COR-L47 (cell line): ENCODE measurements at places on chromosomes 5 and 9.

- no peak for DNase-seq
Measured at GRCh38 chr9:12680341-12680740, 12.8 kb upstream of the TYRP1 start.

- DNase-seq, result no peak
Measured at GRCh38 chr5:15683332-15683731, 183.4 kb downstream of the FBXL7 start.

GRCh38 chr9:33245341-33245740 is 5.4 kb downstream of the SPINK4 start:
- DNase-seq, result no peak

- DNase-seq, result no peak
Measured at GRCh38 chr5:100890461-100891008, 12.5 kb downstream of the ST8SIA4 start.

DNA sequence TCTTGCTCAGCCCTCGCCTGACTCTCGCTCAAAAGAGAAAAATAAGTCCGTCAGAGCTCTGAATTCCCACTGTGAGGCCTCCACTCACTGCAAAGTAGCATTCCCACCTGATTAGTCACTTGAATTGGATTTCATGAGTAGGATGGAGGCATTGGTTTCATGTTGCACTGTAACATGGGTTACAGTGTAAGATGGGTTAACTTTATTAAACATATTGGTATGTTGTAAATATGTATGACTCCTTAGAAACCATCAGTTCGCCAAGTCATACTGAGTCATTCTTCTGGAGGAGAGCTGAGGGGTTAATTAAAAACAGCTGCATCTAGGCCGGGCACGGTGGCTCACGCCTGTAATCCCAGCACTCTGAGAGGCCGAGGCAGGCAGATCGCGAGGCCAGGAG is 93.8 kb upstream of the BNC2 start:
- no peak for DNase-seq

- no peak for DNase-seq
Measured at GRCh38 chr9:81363916-81364480, 325.3 kb downstream of the TLE1 start.

GRCh38 chr9:126623667-126624478 is 10.1 kb downstream of the LMX1B start:
- no peak for DNase-seq

- no peak for DNase-seq
Measured at GRCh38 chr5:87499478-87500410, 87.0 kb upstream of the CCNH start.

- no peak for DNase-seq
Measured at GRCh38 chr9:96854651-96855273, 448 bp upstream of the ZNF782 start.

DNA sequence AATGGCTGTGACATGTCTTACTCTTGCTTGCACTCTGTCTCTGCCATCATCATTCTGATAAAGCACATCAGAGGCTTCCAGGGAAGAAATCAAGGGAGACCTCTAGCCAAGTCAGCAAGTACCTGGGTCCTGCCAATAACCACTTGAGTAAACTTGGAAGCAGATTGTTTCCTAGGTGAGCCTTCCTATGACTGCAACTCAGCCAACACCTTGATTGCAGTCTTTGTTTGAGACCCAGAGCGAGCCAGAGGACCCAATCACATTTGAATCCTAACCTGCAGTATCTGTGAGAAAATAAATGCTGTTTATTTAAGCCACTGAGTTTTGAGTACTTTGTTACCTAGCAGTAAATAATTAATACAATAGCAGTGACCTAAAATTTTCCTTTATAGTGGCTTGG is 356.8 kb upstream of the CHD1 start:
- DNase-seq, result peak; percentile 71

GRCh38 chr9:110175275-110175968 is 32.5 kb downstream of the C9orf152 start:
- DNase-seq, result no peak

GRCh38 chr9:33415501-33416038 is 13.2 kb upstream of the AQP7 start:
- DNase-seq, result peak; percentile 64

DNA sequence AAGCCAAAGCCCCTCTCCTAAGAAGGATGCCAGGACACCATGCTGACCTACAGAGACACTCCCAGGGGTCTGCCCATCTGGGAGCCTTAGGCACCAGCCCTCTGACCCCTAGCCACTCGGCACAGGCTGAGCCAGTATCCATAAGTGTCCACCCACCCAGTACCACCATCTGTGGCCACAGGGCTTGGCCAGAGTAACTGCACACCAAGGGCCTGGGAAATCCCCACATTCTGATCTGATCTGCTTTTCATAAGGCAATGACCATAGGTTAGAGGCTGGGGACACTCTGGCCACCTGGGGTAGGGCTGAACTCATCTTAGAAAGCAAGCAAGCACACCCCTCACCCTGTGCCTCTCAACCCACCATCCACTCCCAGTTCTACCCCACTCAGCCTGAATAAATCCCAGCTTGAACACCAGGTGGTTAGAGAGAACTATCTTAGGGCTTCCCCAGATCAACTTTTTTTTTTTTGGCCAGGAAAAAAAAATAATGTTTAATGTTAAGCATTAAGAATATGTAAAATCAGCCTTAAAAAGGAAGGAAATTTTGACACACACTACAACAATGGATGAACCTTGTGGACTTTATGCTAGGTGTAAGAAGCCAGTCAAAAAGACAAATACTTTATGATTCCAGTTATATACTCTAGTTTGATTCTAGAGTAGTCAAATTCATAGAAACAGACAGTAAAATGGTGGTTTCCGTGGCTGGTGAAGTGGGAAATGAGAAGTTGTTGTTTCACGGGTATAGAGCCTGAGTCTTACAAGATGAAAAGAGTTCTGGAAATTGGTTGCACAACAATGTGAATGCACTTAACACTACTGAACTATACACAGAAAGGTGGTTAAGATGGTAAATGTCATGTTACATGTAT is 6.2 kb downstream of the GNPDA1 start:
- DNase-seq, result no peak

DNA sequence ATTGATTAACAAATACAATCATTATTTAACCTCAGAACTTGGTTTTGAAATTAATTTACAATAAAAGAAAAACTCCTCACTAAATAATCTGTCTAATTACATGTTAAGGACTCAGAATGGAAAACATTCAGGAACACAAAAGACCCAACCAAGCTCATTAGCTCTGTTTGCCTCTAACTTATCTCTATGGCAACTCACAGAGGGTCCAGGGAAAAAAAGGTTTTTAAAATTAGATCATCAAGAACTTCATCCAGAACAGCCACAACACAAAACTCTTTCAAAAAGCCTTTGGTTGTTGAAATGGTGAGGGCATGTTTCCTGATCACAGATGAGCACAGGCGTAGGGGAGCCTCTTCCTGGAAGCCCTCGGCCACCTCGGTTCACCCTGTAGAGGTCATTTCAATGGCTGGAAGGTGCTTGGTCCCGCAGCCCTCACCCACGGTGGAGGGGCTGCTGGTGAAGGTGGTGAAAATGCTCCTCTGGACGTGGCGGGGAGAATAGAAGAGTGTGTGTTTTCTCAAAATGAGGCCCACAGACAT is 17.2 kb upstream of the TCF7 start:
- peak; percentile 22 for DNase-seq

DNA sequence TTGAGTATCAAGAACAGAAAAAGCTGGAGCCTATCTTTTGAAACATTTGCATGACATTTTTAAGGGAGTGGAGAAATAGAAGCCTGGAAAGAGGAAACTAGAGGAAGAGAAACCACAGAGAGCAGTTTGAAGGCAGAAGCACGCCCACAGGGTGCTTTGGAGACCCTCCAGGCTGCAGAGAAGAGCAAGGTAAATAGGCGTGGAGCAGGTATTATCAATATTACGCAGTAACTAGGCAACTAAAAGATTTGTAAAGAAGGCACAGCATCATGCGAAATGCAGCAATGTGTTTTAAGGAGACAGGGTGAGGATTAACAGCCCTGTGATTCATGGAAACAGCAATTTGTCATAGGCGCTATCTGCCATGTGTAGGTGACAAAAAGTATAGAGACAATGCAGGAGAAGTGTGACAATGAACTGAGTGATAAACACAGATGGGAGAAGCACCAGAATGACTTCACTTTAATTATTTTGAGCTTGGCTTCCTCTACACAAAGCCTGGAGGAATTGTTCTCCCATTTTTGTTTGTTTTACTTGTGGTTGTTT is 281.2 kb downstream of the BRINP1 start:
- DNase-seq, result peak; percentile 66

GRCh38 chr9:129209580-129209979 is 31.5 kb upstream of the IER5L start:
- DNase-seq, result no peak

GRCh38 chr5:140116716-140117115 is 2.8 kb downstream of the PURA start:
- DNase-seq, result peak; percentile 5

DNA sequence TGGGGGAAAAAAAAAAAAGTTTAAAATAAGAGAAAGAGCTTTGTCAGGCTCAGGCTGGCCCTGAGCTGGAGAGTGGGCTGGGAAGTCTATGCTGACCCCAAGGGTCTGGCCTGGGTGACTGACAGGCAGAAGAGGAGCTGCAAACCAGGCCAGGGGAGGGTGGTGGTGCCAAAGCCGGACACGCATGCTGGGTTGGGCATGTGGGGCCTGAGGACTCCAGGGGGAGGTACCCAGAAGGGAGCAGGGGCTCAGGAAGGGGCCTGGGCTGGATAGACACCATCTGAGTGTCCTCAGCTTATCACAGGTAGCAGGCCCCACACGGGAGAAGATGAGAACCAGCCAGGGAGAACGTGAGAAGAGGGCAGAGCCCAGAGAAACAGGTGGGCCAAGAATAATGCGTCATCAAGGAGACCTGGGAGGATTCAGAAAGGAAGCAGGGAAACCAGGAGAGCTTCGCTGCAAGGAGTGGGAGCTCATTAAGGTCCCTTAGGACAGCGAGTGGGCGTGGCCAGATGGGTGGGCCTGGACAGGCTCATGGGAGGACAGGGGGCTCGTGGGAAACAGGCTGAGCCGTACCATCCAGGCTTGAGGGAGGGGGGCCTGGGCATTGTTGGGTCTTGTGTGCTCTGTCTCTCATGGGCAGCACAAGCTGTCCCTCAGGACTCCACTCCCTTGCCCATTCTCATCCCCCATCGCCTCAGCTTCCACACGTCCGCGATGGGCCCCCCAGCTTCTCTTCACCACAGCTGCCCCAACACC is 16.0 kb downstream of the TMOD1 start:
- DNase-seq, result no peak

DNA sequence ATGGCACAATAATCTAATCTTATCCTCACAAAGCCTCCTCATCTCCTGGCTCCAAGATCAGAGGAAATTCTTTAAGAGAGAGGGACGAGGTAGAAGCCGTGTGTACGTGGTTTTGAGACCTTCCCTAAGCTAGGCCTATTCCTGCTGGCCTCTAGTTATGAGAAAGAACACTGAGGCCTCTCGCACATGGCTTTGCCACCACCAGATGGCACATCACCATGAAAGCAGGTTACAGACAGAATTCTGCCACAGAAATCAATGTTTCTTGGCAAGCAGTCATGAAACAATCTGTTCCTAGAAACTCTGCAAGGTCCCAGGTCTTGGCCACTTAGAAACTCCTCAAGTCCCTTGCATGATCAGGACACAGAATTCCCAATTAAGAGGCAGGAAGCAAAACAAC is 268.2 kb upstream of the TAS2R1 start:
- peak; percentile 5 for DNase-seq

DNA sequence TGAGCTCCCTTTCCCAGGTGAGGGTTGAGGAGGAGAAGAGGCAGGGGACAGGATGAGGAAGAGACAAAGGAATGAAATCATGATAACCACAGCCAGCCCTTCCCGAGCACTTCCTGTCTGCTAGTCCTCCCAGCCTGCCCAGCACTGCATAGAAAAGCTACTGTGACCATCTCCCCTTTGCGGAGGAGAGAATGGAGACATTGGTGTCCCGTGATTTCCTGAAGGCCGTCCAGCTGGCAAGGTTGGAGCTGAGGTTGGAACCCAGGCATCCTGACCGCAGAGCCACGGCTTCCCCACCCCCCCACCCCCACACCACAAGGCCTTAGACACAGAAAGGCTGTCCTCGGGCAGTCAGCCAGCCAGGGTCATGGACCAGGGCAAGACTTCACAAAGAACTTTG is 131.1 kb upstream of the ICE1 start:
- DNase-seq, result no peak

DNA sequence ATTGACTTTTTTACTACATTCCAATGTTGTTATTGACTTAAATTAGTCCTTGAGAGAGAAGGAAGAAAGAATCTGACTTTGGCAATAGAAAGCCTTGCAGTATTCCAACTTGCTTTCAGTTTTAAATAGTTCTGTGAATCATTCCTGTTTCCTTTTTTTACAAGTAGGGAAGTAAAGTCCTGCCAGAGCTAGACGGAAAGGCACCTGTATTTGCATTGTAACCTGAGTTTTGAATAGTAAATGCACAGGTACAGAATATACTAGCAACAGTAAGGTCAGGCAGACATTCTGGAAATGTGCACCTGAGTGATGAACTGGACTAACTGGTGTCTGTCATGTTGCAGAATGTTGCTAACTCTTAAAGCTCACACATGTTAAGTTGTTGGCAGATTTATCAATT is 100.9 kb downstream of the PRKACG start:
- no peak for DNase-seq

- DNase-seq, result no peak
Measured at GRCh38 chr5:141958546-141959172, 657 bp upstream of the PCDH12 start.

DNA sequence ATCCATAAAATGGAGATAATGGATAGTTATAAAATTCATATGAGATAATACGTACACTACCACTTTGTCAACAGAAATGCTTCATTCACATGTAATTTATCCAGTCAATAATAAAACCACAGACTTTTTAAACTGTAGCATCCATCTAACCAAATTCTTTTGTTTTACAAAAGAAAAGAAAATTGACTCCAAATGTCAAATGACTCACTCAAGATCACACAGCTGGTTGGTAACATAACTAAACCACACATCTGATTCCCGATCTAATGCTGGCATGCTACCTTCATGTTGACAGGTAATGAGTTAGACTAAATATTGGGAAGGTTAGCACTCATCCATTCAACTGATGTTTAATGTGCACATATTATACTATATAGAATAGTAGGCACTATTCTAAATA is 4.9 kb downstream of the FRMD3 start:
- no peak for DNase-seq

- no peak for DNase-seq
Measured at GRCh38 chr5:78927657-78928282, 57.3 kb downstream of the ARSB start.

DNA sequence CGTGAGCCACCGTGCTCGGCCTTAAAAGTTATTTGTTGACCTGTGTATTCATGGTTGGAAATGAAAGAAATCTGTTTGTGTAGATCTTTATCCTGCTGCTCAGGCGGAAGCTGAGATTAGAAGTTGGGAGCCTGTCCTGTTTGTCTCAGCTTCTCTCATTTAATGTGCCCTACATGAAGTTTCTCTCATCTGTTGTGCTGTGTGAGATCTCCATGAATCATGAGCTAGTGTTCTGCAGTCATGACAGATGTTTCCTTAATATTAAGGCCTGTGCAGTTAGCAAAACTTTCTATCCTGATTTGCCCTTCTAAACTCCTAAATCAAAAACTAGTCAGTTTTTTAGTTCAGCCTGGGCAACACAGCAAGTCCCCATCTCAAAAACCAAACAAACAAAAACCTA is 59.5 kb downstream of the FAM78A start:
- DNase-seq, result no peak

- no peak for DNase-seq
Measured at GRCh38 chr5:133403741-133404364, 208.5 kb downstream of the FSTL4 start.

GRCh38 chr5:134153657-134154056 is 23.1 kb downstream of the SKP1 start:
- no peak for DNase-seq
